ENCODE measurements at places on chromosomes 7 and 10.

GRCh38 chr10:60661637-60662036 is 116.6 kb upstream of the CDK1 start:
- no peak for DNase-seq

DNA sequence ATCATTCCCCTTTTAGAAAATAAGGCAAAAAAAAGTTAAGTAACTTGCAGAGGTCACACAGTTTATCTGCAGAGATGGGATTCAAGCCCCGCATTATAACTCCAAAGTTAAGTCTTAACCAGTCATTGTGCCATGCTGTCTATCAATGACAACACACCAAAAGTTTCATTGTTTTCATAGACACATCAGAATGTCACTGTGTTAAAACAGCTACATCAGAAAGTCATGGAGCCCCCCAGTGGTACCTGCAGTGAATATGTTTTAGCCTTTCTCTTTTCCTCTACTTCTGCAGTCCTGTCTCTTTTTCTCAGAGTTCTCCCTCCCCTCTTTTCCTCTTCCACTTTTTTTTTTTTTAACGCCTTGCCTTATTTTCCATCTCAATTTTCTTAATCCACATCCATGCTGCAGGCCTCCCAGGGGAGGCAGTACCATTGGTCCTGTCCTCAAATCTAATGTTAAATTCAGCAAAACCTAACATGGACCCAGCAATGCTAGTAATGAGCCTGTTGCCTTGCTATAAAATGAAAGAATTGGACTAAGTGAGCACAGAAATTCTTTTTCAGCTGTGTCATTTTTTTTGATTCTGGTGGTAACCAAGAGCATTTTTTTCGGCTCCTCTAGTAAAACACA is 3.8 kb upstream of the NRCAM start:
- DNase-seq, result no peak

DNA sequence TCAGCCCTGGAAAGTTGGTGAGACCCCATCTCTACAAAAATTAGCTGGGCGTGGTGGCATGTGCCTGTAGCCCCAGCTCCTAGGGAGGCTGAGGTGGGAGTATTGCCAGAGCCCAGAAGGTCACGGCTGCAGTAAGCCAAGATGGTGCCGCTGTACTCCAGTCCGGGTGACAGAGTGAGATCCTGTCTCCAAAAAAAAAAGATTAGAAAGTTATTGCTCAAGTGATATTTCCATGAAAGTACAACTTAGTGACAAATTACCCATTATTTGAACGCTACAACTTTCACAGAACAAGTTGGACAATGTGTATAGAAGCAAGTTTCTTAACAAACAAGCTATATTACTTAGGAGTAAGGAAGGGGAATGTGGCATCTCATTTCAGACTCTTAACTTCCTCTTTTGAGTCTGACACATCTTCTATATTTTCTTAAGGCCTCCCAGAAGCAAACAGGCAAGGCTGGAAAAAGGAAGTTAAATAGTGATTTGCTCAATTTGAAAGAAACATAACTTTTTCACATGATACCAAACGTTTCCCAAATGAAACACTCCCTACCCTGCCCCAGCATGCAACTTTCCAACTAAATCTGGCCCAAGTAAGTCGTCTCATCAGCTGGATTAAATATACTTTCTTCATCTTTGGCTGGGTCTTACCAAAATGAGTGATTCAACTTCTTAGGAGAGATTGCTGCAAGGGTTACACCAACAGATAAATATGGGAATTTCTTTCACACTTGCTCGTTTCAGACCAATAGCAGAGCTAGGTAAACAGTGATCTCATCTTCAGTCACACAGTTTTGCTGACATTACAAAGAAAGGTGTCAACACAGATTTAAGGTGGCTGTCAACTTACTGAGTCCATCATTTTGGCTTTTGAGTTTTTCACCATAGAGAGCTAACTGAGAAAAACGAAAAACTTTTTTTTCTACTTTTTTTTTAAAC is 66.3 kb upstream of the KLF6 start:
- no peak for DNase-seq

- no peak for DNase-seq
These were observed 209.1 kb downstream of the PHF14 start for GRCh38 chr7:11182736-11183135.

- DNase-seq, result no peak
These were observed 5.9 kb downstream of the AKAP9 start for GRCh38 chr7:91946549-91946948.

DNA sequence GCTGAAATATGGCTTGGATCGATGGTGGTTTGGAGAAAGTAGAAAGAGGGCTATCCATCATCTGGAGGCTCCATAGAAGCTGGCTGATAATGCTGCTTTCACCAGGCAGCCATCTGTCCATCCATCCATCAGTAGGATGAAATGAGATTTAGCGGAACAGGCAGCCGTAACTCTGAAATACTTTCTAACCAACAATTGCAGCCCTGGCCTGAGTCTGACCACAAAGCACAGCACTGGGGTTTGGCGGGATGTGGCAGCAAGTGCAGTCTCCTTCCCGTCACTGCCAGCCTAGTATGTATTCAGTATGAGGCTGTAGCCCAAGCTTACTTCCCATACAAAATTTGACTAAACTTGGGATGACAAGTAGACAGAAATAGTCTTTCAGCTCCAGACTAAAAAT is 38.0 kb downstream of the R3HCC1L start:
- no peak for DNase-seq

DNA sequence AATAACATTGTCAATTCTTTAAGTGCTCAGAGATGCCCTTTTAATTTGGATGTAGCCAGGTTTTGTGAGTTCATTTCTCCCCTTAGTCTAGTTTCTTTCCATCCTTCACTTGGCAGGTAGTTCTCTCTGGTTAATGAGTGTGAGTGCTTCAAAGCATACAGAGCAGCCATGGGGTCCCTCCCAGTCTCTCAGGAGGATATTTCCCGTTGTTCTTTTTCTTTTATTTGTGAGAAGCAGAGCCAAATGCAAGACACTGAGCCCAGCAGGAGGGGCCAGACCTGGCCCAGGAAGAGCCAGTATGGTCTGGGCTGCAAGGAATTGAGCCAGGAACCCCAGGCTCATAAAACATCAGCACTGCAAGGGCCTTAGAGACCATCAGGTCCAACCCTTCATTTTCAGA is 52.4 kb downstream of the PLCE1 start:
- peak; percentile 11 for DNase-seq

- no peak for DNase-seq
These were observed 151.1 kb upstream of the CACNA2D1 start for GRCh38 chr7:82594665-82595064.

- DNase-seq, result no peak
These were observed 211.1 kb upstream of the LRRTM3 start for GRCh38 chr10:66714741-66715140.

- peak; percentile 73 for DNase-seq
These were observed 918 bp downstream of the CALHM2 start for GRCh38 chr10:103451091-103451813.

GRCh38 chr10:103696411-103697145 is 158.8 kb downstream of the SH3PXD2A start:
- no peak for DNase-seq

DNA sequence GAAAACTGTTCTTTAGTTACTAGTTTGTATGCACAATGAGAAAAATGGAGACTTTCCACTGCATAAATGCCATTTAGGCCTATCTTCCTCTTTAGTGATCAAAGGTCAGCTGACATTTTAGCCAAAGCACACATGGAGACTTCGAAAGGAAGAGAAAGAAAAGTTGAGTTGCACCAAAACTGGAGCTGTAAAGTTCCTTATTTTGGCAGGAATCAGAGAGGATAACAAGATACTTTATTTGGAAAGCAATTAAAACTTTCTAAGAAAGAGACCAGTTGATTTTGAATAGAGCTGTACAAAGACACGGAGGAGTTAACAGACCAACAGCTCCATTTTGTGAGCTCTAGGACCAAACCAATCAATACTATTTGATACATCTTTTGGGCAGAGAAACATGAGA is 14.2 kb downstream of the ENTPD7 start:
- DNase-seq, result no peak

DNA sequence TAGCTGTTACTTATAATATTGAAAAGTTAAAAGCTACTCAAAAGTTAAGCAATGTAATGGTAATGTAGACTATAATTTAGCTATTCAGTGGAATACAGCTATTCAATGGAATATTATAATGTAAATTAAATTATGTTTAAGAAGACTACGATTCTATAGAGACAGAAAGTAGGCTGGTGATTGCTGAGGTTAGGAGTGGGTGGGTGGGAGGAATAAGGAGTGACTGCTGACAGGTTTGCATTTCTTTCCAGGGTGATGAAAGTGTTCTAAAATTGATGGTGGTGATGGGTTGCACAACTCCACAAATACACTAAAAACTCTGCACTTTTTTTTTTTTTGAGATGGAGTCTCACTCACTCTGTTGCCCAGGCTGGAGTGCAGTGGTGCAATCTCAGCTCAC is 21.4 kb downstream of the DENND2A start:
- DNase-seq, result no peak

DNA sequence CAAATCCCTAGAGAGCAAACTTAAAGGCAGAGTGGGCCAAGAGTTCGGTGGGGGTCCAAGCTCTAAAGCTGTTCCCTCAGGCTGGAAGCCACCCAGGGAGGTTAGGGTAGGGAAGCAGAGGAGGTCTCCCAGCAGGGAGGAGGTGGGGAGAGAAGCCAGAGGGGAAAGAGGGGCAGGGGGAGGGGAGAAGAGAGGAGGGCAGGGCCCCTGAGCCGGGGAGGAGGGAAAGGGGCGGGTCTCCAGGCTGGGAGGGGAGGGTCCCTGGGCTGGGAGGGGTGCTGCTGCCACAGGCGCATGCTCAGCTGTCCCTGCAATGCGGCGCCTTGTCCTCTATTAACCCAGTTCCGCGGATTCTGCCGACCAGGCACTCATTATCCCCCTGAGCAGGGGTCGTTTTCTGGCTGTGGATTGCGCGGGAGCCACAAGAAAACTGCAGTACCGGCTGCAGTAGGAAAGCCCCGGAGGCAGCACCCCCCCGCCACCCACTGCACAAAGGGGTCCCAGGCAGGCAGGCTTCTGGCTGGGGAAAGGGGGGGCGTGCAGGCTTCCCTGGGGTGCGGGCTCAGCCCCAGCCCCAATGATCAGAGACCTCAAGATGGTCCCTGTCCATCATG is 49.3 kb downstream of the CAMK2B start:
- DNase-seq, result peak; percentile 55

DNA sequence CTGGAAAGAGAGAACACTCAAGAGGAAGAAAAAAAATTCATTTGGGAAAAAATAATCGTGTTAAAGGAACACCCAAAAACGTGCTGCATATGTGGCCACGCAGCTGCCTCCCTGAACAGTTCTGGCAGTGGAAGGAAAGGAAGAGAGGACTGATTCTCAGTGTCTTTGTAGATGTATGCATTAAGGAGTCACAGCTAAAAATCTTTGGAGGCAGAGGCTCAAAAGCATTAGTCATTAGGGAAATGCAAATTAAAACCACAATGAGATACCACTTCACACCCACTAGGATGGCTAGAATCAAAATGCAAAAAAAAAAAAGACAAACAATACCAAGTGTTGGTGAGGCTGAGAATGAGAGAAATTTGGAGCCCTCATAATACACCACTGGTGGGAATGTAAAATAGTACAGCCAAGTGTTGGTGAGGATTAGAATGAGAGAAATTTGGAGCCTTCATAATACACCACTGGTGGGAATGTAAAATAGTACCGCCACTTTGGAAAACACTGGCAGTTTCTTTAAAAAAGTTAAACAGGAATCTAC is 134.7 kb downstream of the SLIT1 start:
- no peak for DNase-seq

DNA sequence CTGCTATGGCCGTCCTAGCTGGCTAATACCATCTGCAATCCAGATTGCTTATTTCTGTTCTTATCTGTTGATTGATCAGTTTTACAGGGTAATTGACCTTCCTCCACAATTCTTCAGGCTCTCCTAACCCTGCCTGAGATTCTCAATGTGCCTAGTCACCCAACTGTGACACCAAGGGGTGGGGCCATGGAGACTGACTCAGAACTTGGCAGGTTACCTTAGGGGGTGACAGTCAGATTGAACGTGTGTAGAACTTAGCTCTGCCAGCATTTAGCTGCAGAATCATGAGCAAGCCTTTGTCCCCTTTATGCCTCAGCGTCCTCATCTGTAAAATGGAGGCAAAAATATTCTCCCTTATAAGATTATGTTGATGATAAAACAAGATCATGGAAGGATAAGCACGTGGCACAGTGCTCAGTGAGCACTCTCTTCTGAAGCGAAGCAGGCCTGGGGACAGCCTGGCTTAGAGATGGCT is 19.1 kb upstream of the LEP start:
- no peak for DNase-seq

DNA sequence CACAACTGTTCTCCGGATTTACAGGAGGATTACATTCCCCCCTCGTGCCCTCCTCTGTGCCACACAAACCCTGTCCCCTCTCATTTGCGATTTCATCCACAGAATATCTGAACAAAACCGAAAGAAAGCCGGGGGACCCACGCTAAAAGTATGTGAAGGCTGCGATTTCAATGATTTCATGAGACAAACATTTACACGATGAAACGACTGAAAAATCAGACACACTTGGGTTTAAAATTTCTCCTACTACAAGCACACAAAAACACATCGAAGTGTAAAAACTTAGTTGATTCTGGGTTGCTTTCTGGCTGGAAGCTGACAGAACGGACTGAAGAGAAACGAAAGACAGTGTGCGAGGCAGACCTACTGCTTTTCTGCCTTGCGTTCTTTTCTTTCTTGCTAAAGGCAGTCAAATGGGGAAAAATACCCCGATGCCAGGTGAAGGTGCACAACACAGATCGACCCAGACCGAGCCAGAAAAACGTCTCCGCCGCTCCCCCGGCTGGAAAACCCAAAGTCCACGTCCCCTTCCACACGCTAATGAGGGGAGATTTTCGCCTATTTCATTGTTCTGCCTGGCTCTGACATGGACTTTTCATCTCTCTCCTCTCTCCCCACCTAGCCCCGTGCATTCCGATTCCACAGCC is 1.2 kb downstream of the HIPK2 start:
- DNase-seq, result peak; percentile 50

DNA sequence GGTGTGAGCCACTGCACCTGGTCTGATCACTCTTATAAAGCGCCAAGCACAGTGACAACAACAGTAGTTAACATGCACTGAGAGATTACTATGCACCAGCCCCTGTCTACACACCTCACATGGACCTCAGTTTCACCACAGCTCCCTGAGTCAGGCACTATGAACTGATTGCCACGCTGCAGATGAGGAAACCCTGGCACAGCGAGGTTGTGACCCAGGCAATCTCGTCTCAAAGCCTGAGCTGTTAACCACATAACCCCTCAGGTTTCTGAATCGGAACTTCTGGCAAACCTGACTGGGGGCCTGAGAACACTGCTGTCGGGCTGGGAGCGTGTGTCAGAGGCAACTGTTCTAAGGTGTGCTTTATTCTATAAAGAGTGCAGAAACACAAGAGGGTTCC is 150.8 kb downstream of the RNF216 start:
- no peak for DNase-seq

GRCh38 chr7:16985621-16986020 is 103.8 kb upstream of the AGR3 start:
- DNase-seq, result no peak

Data from skin of body (tissue), 3 donors.